ENCODE measurements at places on chromosomes 6 and 20.

DNA sequence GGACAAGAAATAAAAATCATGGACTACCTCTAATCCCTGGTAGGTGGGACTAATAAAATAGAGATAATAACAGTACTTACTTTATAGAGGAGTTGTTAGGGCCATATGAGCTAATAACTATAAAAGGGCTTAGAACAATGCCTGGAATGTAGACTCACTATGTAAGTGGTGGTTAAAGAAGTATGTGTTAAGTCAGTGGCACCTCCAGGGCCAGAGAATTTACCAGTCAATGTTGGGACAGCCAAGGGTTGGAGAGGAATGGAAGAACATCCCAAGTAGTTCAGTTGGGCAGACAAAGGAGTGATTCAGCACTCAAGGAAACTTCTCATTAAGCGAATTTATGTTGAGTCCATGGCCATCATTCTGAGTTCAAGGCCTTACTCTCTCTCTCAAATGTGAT, 116.8 kb downstream of the OTOR start:
- DNase-seq, result no peak

GRCh38 chr6:39140556-39141167, 25.7 kb upstream of the SAYSD1 start:
- no peak for DNase-seq

- DNase-seq, result no peak
Observed at GRCh38 chr6:125197795-125198269, 44.3 kb downstream of the TPD52L1 start.

GRCh38 chr6:152458648-152459644, 178.2 kb downstream of the SYNE1 start:
- DNase-seq, result no peak

DNA sequence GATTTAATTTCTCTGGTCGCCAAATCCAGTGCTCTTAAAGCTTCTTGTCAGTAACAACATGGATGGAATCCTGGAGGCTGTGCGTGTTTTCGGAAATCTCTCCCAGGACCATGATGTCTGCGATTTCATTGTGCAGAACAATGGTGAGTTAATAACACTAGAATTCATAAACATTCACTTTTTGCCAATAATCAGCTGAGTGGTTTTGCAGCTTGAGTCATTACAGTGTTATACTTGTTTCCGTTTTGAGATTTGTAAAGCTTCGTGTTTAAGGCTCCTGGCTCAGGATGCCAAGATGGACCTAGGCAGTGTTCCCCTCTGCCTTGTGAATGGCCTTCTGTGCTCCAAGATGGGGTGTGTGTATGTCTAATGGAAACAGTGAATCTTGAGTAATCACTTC, 113.8 kb downstream of the ARMC2 start:
- no peak for DNase-seq

- DNase-seq, result no peak
Observed at GRCh38 chr6:105991561-105992314, 94.4 kb upstream of the PRDM1 start.
